NCI-H69 (cell line): ENCODE measurements at places on chromosomes 11 and 22.

DNA sequence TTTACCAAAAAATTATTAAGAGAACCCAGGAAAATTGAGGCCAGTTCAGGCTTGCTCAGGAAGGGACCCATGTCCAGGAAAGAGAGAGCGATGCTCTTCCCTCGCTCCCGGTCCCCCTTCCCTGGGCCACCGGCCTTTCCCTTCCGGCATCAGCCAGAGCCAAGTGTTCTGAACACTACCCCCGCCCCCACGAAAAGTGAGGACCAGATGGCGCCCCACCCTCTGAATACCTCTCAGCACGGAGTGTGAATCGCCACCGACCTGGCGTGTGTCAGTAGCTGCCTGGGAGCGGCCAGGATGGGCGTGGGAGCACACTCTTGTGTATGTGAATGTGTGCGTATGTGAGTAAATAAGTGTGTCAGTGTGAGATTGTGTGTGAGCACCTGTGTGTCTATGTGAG is 20.2 kb downstream of the RPS6KA4 start:
- no peak for DNase-seq

GRCh38 chr22:26574001-26574723 is 15.8 kb downstream of the TPST2 start:
- DNase-seq: no peak

DNA sequence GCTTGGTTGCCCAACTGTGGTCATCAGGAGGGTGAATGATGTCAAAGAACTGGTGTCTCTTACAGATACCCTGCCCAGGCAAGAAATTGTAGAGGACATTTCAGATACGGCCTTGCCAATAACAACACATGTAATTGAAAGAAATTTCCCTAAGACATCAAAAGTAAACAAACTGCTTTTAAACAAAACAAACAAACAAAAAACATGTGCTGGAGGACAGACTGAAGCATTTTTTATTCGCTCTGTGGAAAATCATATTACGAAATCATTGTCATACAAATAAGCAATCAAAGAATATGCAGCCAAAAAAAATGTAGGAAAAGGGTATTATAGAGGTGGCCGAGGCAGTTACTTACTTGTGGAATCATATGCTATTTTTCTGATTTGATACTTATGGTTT is 52.1 kb upstream of the MYEOV start:
- DNase-seq: no peak

DNA sequence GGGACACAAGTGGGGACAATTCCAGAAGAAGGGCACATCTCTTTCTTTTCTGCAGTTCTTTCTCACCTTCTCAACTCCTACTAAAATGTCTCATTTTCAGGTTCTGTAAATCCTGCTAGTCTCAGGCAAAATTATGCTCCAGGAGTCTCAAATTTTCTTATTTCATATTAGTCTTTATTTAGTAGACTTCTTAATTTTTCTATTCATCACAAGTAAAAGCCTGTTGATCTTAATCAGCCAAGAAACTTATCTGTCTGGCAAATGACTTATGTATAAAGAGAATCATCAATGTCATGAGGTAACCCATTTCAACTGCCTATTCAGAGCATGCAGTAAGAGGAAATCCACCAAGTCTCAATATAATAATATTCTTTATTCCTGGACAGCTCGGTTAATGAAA is at the start of gene MS4A2:
TSS of gene MS4A2 (plus strand) at position 301 of the 400 bp plus-strand sequence. CDS start 102 bp downstream, outside the sequence.
- no peak for DNase-seq

DNA sequence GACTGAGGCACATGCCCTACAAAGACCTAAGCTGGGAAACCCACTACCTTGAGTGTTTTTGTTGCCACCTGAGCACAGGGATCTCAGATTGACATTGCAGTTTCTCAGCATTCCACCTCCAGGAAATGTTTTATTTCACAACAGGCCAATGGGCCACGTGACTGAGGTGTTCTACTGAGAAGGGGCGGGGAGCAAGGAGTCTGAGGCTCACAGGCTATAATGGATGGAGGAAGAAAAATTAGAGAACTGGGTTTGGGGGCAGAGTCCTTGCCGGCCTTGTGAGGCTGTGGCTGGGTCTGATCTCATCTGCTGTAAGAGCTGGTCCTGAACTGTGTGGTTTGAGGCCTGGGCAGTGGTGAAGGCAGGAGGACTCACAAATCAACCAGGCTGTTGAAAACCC is 40.7 kb downstream of the ZNF202 start:
- DNase-seq: no peak

- no peak for DNase-seq
Measured at GRCh38 chr11:131300439-131300717, 70.0 kb upstream of the NTM start.

- no peak for DNase-seq
Measured at GRCh38 chr11:9207229-9207628, 57.9 kb downstream of the DENND5A start.

DNA sequence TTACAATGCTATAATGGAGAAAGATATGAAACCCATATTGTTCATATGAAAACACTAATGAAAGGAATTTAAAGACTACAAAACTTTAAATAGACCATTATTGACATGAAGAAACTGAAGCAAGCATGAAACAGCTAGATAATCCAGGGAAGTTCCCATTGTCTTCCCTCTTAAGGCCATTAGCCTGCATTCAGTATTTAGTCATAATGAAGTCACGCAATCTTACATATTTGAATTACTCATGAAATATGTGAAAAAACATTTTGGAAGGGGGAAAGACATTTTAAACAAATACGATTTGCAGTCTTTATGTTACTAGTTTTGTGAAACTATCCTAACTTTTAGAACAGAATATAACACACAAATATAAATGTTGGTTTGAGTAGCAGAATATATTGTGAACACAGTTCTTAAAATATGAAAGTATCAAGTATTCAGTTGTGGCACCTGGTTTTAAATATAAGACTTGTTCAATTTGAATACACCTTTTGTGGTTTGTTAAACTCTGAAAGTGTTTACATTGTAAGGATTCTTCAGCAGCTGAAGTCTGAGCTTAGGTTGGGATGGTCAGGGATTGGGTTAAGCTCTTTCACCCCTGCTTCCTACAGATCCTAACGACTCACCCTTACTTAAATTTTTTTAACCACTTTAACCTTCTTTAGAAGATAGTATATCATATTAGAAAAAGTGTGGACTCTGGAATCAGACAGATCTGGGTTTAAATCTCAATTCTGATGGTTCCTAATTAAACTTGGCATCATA is 500.3 kb upstream of the TENM4 start:
- DNase-seq: no peak

GRCh38 chr11:102318469-102318868 is 1.2 kb downstream of the BIRC3 start:
- no peak for DNase-seq

- peak; percentile 52 for DNase-seq
Measured at GRCh38 chr11:47257517-47258316, at the start of gene NR1H3. NR1H3 (plus strand) TSS chr11:47257996; CDS start chr11:47259217, 1,221 bp downstream.

DNA sequence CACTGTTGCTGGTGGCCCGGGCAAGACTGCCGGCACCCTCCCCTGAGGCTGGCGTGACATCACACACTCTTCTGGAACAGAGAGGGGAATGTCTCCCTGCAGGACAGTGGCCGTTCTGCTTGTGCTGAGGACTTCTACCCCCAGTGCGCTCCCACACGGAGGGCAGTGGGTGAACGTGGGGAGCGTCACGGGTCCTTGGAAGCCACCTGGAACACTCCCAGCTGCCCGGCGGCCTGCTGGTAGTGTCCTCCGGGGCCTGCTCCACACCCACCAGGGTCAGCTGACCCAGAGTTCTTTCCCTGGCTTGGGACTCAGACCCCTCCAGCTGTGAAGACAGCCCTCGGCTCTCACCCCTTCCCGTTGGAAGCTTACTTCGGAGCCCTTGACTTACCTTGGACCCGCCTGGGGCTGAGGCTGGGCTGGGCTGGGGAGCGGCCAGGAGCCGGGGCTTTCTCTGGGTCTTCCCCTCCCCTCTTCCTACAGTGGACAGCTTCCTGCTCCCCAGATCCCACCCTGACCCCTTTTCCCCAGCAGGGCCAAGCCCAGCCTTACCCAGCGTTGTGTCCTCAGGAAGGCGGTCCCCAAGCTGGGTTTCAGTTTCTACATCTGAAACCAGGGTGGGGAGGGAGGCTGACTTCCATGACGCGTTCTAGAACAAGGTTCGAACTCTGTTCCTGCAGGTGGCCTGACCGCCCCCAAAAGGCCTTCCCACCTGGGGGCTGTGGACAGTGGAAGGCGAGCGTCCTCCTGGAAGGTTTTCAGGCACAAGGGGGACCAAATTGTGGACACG is 14.8 kb upstream of the GAL start:
- DNase-seq: no peak

- no peak for DNase-seq
Measured at GRCh38 chr22:22154040-22154439, 90.5 kb upstream of the VPREB1 start.

- peak; percentile 86 for DNase-seq
Measured at GRCh38 chr22:42170946-42171345, 40.3 kb upstream of the CYP2D6 start.

DNA sequence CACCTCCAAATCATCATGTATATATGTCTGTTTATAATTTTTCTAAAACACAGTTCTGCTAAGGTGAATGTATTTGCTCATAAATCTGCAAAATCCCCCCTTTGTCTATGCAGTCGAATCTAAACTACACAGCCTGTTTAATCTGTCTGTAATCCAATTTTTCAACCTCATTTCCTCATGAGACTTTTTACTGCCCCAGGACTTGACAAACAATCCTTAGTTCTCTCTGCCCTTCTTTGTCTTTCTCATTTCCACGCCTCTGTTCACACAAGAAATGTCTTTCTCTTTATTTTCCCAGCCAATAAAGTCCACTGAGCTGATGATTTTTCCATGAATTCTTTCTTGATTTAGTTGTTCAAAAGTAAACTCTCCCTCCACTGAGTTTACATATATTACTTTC is 1154.3 kb downstream of the FAM181B start:
- DNase-seq: peak; percentile 74

DNA sequence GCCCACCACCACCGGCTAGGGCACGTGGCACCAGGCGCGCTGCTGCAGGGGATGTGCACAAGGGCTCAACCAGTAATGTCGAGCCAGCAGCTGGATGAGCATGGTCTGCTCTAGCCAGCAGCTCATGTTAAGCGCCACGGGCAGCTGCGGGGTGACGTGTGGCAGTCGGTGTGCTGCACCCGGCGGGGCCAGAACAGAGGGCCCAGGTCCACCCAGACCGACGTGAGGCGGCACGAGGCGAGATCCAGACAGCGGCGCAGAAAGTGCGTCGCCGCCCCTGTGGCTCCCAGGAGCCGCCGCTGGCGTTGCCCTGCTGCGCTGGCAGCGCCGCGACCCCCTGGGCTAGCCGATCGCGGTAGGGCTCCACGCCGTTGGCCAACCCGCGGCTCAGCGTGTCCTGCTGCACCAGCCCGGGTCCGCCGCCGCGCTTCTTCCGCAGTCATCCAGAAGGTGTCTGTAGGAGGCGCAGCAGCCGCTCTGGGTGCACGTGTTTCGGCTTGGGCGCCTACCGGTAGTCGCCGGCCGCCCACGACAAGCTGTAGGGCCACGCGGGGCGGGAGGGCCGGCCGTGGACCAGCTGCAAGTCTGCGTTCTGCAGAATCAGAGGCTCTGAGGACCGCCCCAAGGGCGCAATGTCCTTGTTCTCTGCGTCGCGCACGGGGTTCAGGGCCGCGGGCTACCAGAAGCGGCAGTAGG is 4.6 kb upstream of the GALR3 start:
- peak; percentile 77 for DNase-seq

DNA sequence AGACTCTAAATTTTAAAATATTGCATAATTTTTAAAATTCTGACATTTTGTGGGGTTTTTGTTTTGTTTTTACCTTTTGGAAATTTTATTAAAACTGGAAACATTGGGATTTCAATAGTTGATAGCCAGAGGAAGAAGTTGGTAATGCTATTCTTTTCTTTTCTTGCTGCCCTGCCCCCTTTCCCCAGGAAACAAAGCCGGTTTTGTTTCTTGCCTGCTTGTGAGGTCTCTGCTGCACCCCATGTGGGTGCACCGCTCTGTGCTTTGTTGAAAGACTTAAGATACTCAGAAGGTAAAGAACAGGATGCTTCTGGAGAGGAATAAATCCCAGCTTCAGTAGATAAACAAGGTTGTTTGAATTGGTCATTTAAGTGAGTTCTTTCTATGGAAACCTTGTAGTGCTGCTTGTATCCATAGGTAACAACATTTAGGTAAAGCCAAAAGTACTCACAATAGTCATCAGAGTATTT is 87.5 kb downstream of the YAP1 start:
- no peak for DNase-seq

GRCh38 chr11:34600339-34601084 is 20.4 kb upstream of the EHF start:
- no peak for DNase-seq

DNA sequence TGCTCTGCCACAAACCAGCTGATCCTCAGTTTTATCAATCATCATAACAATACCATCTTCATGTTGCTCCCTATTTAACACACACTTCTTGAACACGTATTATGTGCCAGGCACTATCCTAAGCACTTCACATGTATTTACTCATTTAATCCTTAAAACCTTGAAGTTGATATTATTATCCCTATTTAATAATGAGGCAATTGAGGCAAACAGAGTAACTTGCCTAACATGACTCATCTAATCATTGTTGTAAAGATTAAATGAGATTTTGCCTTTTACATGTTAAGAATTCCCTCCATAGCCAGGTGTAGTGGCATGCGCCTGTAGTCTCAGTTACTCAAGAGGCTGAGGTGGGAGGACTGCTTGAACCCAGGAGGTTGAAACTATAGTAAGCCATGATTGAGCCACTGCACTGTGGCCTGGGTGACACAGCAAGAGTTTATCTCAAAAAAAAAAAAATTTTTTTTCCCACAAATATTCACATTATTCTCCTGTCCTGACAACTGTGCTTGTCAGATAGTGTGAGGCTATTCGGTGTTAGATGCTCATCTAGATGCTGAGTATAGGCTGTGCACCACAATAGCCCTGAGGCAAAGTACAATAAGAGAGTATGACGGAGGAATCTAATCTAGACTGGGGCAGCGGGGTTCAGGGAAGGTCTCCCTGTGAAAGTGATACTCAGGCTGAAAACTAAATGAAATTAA is 13.4 kb downstream of the CKAP5 start:
- no peak for DNase-seq

DNA sequence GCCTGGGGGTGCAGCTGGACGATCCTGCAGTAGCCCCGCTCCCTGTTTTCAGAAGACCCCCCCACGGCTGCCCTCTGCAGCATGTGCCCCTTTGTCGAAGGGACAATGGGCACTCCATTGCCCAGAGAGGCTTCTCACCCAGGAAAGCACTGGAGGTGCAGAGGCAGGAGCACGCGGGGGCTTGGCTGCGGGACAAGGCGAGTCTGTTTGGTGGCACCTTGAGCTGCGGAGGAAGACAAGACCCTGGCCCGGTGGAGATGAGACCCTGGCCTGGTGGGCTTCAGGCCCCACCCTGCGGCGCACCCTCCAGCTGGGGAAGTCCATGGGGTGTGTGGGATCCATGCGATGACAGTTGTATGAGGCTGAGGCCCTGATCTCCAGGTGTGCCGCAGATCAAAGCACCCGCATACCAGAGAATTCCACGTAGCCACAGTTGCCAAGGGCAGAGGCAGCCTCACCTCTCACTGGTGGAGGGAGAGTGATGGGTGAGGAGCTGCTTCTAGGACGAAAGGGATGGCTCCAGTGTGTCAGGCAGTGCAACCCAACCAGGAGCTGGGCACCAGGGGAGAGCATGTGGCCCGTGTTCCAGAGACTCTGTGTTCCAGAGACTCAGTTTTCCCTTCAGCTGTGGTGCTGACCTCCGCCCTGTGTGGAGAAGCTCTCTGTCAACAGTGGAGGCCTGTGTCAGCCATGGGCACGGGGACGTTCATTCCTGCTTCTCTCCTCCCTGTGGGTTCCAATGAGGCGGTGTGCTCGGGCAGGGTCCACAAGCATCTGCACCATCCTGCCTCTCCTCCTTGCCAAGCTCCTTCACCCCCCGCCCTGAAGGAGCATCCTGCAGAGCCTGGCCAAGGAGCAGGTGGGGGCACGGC is 10.0 kb downstream of the TBX1 start:
- DNase-seq: no peak

GRCh38 chr22:41501209-41501608 is 32.3 kb downstream of the ACO2 start:
- DNase-seq: peak; percentile 34
